Naive thymus-derived CD4-positive, alpha-beta T cell (primary cell): ENCODE measurements at places on chromosomes 3 and 15.

- DNase-seq = no peak
Measured at GRCh38 chr15:97761110-97761509, 199.4 kb upstream of the ARRDC4 start.

DNA sequence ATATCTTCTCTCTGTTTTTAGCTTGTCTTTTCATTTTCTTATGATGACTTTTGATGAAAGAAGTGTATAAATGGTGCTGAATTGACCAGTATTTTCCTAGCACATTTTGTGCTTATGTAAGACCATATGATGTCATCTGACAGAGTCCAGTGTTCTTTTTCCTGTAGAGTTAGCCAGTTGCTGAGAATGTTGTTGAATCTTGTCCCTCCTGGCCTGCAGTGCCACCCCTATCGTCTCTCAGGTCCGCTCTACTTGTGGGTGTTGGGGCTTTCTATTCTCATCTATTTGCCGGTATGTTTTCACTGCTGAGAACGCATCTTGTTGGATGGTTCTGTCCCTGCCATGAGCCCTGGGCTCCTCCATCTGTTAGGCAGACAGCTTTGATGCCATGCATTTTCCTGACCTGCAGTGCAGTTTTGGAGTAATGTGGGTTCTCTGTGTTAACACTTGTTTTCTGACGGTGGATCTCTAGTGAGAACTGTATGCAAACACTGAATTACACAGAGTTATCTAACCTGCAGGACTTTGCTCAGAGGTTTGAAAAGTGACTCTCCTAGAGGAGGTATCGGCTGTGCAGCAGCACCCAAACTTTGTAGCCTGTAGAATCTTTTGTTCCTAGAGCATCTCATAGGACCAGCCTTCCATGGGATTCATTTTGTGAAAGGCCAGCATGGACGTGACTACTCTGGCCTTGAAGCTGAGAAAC lies 44.6 kb downstream of the SLC6A20 start:
- no peak for DNase-seq

DNA sequence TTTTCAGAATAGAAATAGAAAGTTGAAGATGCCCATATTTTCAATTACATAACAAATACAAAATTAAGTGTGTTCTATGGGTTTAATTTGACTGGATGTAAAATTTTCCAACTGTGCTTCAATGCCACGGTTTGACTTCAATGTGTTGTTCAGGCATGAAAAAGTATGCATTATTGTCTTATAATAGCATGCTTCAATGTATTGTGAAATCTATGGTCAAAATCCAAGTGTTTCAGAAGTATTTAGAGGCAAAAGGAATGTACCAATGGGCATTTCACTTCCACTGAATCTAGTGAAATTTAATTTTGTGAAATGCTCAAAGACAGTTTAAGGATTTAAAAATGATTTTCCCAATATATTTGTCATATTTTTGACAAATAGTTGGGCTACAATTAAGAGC lies 16.0 kb downstream of the NEK10 start:
- no peak for DNase-seq

DNA sequence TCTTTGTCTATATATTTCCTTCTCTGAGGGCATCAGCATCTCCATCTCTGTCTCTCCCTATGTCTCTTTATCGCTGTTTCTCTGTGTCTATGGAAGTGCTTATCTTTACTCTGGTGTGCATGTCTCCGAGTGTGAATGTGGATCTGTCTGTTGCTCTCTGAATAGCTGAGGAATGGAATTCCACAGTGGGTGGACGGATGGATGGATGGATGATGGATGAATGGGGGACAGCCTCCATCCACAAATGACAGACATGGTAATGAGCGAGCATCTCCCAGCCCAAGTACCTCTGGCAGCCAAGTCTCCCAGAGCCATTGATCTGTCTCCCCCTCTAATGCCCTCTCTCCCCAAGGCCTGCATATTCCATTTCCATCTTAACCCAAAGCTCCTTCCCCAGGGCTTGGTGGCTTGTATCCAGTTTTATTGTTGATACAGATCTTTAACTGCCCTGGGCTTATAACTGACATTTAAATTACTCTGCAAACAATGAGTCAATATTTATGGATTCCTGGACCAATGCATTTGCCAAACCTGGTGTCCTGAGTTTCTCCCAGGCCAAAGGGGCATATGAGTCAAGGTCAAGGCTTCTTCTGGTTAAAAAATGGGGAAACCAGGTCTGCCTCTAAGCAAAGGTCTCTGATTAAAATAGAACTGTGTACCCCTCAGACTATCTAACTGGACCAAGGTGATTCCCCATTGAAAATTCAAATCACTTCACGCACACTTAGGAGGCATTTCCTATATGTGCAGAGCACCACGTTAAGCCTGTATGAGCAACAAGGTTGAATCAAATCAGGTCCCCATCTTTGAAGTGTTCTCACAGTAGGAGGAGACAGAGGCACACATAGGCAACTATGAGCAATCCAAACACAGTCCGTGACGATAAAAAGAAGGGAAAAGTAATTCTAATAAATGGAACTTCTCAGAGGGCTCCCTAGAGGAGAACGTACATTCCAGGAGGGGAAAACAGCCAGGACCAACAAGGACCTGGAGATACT lies 109.9 kb downstream of the TLE3 start:
- no peak for DNase-seq

GRCh38 chr3:3134750-3135448 lies 8.2 kb downstream of the TRNT1 start:
- DNase-seq = no peak

- DNase-seq = no peak
Measured at GRCh38 chr15:101272584-101272983, 4.7 kb downstream of the SELENOS start.

GRCh38 chr15:85457392-85457968 lies 77.1 kb downstream of the AKAP13 start:
- no peak for DNase-seq

DNA sequence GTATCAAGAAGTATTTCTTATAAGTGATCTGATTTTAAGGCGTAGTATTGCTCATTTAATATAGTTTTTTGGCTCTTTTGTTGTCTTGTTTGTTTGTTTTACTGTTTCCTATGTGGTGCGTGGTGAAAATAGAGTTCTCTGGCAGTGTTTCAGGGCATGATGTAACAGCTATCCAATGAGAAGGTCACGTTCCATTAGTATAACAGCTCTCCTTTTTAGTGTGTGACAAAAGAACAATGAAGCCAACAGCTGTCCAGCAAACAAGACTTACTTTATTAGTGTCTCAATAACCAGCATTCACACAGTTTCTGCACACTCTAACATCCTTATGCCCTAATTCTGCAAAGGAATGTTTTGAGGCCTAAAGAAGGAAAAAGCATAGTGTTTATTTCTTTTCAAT lies 127.9 kb downstream of the SLC25A26 start:
- DNase-seq = no peak

GRCh38 chr3:119580067-119580760 lies 922 bp downstream of the ADPRH start:
- no peak for DNase-seq

DNA sequence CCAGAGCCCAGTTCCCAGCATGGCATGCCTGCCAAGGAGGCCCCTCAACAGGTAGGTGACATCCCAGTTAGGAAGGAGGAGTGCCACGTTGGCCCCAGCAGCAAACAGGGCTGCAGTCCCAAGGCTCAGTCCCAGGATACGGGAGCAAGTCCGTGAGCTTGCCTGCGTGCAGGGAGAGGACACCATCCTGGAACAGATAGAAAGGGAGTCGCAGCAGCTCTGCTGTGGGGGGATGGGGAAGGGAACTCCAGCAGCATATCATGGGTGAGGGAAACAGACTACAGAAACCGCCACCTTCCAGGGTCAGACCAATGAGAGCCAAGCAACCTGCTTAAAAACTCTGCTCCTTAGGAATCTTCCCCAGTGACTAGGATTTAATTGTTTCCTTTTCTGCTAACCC lies 9.4 kb upstream of the DYNLT2B start:
- no peak for DNase-seq

GRCh38 chr3:173586166-173586565 lies 188.6 kb downstream of the NLGN1 start:
- DNase-seq = no peak

- no peak for DNase-seq
Measured at GRCh38 chr3:183581496-183582155, 26.1 kb upstream of the KLHL6 start.

- DNase-seq = no peak
Measured at GRCh38 chr15:70156671-70157271, 59.1 kb upstream of the TLE3 start.

DNA sequence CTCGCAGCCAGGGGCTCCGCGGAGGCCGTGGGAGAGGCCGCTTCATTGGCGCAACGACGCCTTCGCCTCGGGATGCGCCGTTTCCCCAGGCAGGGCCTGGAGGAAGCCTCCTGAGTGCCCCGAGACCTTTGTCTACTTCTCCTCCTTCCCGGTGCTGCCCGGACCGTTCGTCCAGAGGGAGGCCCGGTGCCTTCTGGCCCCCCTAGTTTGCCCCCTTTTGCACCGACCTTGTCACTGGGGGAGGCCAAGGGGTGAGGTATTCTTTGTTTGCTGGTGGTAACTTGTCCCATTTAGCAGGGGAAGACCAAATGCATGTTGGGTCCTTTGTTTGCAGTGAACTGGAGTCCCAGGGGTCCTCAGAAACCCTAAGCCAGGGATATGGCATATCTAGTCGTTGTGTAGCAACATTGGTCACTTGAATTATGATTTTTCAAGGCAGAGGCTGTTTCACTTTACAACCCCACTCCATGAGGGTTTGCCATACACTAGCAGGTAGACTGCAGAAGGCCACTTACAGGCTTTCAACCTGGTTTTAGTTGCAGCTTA lies 615 bp downstream of the DHX30 start:
- no peak for DNase-seq

DNA sequence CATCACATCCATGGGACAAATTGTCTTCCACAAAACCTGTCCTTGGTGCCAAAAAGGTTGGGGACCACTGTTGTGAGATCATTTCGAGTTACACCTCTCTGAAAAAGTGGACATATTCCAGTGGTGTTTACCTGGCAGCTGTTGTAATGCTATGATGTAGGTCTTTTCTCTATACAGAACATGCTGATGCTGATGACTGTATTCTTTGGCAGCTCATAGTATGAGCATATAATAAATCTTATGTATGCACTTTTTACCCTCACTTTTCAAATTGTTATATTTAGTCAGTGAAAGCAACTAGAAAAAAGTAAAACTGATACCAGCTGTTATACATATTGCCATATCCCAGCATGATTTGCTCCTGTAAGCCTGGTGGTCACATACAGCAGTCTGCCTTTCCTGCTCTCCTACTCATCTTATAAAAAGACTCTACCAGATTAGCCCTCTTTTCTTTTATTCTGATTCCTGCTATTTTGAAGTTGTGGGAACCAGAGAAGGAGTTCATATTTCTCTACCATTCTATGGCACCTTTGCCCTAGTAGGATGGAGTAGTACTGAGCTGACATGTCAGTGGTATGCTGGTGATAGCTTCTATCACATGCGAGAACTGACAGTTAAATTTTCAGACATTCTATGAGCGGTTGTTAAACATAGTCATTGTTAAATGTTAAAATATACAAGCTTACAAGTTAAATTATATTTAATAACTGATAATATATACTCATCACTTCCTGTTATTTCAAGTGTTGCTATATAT lies 128.7 kb downstream of the FNDC3B start:
- no peak for DNase-seq

GRCh38 chr3:141414800-141415462 lies 46.6 kb downstream of the ZBTB38 start:
- no peak for DNase-seq

DNA sequence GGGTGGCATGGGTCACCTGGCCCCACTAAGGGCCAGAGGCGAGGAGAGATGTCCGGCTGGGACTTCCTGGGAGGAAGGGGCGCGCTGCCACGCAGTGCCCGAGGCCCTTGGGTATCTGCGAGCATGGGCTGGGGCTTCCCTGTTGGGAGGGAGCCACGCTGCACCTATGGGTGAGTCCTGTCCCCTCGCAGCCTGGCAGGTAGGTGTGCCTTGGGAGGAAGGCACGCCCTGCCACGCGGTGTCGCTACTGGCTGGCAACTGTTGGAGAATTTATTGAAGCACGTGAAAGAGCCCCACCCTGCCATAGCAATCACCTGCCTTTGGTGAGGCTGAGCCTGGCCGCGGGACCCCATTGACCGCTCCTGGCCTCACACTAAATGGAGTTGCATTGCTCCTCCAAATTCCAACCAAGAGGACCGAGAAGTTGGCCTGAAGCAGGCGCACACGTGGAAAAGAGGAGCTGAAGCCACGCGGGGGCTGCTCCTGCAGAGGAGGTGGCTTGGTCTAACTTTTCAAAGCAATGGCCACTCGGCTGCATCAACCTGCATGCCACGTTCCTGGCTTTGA lies 134.2 kb downstream of the TJP1 start:
- DNase-seq = no peak

DNA sequence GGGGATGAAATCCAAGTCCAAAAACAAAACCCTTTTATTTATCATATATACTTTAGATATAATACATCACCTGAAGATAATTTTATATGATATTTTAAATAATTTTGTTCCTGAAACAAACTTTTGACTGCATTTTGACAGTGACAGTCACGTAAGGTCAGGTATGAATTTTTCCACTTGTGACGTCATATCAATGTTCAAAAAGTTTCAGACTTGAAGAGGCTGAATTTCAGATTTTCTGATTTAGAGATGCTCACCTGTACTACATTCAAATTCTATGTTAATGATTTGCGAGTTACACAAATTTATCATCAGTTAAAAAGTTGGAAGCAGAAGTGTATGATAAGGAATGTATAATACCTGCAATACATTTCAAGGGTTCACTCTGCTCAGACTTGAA lies 136.1 kb upstream of the EPHA6 start:
- no peak for DNase-seq

DNA sequence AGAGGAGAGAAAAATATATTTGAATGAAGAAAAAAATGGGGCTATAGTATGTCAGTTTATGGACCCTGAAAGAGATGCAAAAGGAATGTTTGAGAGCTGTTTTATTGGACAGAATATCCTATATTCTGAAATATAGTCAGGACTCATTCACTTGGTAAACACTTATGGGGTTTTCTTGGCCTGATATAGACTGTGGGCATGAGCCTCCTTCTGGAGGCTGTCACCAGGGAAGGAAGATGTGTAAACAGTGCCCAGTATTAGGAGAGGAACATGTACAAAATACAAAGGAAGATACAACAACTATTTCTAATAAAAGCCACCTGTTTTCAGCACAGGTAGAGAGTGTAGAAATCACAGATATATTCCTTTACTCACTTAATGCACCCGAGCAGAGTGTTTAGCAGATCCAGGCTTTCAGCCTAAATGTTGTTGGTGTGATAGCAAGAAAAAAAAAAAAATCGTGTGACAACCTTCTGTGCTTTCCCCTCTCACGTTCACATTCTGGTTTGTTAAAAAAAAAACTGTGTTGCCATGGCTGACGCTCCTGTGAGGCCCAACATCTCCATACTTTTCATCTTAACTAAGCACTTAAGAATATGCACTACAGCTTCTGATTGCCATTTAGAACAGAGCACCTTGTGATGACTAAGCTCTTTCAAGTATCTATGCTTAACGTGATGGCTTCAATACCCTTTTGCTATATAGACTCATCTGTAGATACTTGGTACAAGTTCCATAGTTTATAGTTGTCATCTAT lies 134.1 kb downstream of the MBNL1 start:
- DNase-seq = no peak

DNA sequence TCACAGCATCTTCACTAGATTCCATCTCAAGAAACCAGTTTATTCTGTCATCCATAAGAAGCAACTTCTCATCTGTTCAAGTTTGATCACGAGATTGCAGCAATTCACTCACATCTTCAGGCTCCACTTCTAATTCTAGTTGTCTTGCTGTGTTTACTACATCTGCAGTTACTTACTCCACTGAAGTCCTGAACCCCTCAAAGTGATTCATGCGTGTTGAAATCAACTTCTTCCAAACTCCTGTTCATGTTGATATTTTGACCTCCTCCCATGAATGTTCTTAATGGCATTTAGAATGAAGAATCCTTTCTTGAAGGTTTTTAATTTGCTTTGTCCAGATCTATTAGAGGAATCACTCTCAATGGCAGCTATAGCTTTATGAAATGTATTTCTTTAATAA lies 287.6 kb upstream of the TBL1XR1 start:
- DNase-seq = no peak
